ENCODE measurements at places on chromosomes 13 and 19. TPM values are rescaled to one million over a fixed set of nuclear protein-coding genes. Genes with fewer than 3 reads are reported as not detected.

Gene WDR88
- total RNA-seq, result not detected

Gene ZNF177
- total RNA-seq, result 3.0 TPM

DNA sequence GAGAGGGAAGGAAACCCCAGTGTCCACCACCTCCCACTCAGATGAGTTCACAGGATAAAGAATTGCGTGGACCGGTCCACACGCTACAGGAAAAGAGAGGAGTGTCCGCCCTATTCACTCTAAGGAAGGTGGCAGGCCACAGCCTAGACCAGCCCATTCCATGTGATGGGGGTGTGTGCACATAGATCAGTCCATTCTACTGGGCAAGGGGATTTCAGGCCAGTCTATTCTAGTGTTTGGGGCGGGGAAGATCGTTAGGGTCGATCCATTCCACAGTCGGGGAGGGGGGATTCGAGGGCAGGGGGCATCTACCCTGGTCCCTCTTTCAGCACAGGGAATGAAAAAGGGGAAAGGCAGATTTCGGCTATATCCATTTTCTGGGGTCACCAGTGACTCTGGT is 7.8 kb downstream of the FIZ1 start:
- H3K4me1 ChIP-seq, result peaks cover 3% of the 10 kb centered on the region
- DNase-seq, result no peak
- no peak overlapping the region for H3K27ac ChIP-seq
- H3K27me3 ChIP-seq, result no peaks in the 10 kb centered on the region
- H3K36me3 ChIP-seq, result no peaks in the 10 kb centered on the region

- peak overlapping the region; percentile 92 for H3K27ac ChIP-seq
- peak overlapping the region; percentile 73 for H3K4me3 ChIP-seq
- H3K36me3 ChIP-seq, result no peaks in the 10 kb centered on the region
- peaks cover 6% of the 10 kb centered on the region for H3K4me1 ChIP-seq
These were observed 608 bp downstream of the MYADM start for GRCh38 chr19:53868091-53868891.

GRCh38 chr19:20247016-20247683 is 80.1 kb downstream of the ZNF486 start:
- H3K27me3 ChIP-seq, result no peaks in the 10 kb centered on the region
- H3K4me3 ChIP-seq, result no peak overlapping the region
- H3K4me1 ChIP-seq, result no peaks in the 10 kb centered on the region
- DNase-seq, result peak; percentile 79
- H3K36me3 ChIP-seq, result no peaks in the 10 kb centered on the region
- H3K27ac ChIP-seq, result no peak overlapping the region
